Heart left ventricle (tissue), 16 donors: ENCODE measurements at places on chromosomes 11 and 22.

DNA sequence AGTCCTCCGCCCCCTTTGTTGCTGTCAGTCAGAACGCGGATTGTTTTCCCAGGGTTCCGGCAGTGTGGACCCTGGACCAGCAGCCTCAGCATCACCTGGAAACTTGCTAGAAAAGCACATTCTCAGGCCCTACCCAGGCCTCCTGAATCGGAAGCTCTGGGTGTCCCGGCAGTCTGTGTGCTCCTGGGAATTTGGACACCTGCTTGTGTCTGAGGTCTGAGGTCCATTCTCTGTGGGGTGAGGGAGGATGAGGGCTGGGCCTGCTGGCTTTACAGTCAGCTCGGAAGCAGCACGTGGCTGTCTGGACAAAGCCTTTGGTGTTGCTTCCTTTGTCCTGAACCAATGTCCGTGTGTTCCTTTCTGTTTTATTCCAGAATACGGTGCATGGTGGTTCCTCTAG is 299.7 kb downstream of the TBC1D22A start:
- DNase-seq, result no peak

- DNase-seq, result no peak
These were observed 27.1 kb upstream of the TMA7B start for GRCh38 chr22:39932918-39933649.

DNA sequence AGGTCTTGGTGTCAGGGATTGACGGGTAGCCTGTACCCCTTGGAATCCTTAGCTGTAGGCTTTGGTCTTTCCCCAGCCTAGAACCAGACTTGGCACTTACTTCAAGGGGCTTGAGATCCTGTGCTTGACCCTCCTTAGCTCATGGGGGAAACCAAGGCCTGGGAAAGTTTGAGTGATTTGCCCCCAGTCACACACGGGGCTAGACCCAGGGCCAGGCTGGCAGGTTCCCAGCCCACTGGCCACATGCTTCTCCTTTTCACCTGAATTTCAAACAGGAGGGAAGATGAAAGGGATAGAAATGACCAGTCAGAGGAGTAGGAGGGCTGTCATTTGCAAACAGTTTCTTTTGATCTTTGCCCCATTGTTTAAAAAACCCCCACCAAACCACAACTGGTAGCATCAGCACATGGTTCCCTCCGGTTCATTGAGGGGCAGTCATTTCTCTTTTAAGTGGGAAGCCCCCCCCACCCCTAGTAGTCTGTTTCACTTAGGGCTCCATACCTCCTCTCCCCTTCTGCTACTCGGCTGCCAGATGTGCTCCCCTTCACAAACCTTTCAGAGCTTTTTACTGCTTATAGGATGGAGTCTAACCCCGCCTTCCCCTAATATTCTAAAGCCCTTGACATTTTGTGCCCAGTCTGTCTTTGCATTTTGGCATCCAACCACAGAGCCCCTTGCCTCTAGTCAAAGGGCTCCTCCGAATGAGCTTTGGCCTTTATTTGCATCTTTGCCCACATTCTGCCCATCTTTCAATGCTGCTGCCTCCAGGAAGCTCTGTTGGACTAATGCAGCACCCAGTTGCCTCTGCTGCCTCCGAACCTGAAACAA is 37.6 kb downstream of the ZNRF3 start:
- DNase-seq, result no peak

DNA sequence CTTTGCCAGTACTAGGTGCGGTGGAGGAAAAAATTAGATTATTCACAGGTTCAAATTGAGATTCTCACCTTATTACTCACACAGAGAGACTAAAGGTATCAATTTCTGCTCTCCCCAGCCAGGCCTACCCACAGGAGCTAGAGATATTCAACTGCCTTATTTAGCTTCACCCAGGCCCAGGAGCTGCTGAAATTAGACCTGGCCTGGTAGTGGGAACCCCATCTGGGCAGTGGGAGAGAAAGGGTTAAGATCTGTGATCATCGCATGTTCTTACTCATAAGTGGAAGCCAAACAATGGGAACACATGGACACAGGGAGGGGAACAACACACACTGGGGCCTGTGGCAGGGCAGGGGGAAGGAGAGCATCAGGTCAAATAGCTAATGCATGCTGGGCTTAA is 20.9 kb upstream of the MICAL2 start:
- DNase-seq, result no peak

GRCh38 chr11:134911514-134912180 is 499.6 kb upstream of the B3GAT1 start:
- DNase-seq, result no peak

DNA sequence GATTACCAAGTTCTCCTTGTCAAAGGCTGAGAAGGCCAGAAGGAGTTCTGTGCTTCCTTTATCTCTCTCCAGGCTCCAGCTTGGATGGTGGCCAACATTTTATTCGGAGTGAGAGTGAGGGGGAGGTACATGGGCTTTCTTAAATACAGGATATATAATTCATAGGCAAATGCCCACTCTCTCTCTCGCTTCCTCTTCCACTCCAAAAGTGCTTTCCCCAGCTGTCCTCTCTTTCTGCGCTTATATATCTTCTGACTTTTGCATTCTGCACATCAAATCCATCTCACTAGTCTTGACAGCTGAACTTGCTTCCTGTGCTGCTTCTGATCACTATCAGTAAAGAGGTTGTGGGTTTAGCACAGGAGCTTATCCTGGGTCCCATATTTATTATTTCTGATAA is 125.4 kb upstream of the ARHGAP20 start:
- DNase-seq, result no peak

DNA sequence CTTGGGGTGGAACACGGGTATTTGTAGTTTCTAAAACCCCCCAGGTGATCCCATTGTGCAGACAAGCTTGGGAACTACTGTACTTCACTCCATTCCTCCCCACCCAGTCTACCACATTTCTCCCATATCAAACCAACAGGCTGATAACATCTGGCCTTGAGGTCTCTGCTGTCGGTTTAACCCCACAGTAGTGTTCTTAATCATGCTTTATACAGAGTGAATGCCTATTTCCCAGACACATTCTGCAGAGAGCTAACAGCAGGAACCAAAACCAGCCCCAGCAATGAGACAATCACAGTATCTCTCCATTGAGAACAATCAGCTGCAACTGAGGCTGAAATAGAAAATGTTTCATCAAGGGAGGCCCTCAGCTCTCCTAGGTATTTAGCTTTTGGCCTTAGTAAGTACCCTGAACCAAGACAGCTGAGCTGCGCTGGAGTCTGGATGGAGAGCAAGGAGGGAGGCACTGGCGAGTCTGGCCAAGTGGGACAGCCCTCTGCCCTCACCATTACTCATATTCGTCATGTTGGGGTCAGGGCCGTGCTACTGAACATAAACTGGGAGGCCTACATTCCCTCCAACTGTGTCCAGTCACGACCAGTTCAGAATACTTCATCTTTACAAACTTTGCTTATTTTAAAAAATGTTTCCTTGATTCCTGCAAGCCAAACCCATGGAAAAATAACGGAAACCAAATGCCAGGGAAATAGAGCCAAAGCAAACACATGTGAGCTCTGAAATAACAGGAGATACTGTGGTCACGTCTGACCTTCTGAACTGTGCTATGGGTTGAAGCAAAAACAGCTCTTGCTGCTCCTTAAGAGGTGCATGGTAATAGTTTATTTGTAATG is 81.0 kb downstream of the CCDC34 start:
- peak; percentile 81 for DNase-seq

- no peak for DNase-seq
These were observed 25.7 kb upstream of the MRPL17 start for GRCh38 chr11:6708876-6709275.

DNA sequence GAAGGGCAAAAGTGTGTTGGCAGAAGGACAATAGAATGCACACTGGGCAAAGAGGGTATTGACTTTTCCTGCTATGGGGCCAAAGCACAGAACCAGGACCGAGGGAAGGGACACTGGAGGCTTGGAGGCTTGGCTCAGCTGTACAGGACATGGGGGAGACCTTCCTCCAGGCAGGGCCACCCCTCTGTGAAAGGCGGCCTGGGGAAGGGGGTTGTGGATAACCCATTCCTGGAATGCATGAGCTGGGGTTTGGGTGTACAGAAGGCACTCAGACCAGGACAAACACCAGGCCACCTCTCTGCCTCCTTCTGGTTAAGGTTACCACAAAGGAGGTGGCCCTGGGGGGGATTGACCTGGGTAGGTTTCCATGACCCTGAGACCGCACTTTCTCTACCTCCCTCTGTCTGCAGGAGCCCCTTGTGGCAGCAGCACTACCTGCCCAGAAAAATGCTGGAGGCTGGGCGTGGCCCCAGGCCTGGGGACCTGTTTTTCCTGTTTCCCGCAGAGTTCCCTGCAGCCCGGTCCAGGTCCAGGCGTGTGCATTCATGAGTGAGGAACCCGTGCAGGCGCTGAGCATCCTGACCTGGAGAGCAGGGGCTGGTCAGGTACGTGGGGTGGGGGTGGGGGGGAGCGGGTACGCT is 9.6 kb downstream of the P2RY2 start:
- DNase-seq, result no peak

DNA sequence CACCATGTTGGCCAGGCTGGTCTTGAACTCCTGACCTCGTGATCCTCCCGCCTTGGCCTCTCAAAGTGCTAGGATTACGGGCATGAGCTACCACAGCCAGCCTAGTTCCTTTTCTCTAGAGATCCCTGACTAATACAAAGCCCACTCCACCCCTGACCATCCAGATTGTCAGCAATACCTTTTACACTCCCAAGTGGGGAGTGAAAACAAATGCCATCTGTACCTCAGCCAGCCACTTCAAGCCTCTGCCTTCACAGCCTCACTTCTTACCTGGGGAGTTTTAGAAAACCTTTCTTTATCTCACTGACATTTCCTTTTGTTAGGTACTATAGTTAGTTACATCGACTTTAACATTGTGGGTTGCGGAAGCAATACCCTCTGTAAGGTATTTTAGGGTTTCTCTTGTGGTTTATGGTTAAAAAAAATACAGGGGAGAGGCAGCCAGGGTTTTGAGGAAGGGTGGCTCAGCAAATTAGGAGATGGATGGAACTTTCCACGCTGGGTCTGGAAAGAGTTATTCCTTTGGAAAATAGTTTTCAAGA is 8.9 kb downstream of the TOM1 start:
- DNase-seq, result no peak

- DNase-seq, result no peak
These were observed 349.9 kb upstream of the ANO3 start for GRCh38 chr11:25981998-25982397.

GRCh38 chr22:21926728-21927127 is 25.9 kb downstream of the PPM1F start:
- no peak for DNase-seq

DNA sequence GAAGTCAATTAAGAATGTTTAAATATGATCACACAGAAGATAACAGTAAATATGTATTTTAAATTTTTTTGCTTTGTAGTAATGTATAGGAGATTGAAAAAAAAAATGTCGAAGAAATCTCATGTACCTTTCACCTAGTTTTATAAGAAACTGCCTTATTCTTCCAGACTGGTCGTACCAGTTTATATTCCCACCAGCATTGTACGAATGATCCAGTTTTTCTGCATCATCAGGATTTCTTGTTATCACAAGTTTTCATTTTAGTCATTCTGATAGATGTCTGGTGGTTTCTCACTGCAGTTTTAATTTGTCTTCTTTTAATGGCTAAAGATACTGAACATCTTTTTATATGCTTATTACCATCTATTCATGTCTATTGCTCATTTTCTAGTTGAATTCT is 101.8 kb upstream of the CTSC start:
- no peak for DNase-seq
